ENCODE measurements at places on chromosomes 1 and 21.

DNA sequence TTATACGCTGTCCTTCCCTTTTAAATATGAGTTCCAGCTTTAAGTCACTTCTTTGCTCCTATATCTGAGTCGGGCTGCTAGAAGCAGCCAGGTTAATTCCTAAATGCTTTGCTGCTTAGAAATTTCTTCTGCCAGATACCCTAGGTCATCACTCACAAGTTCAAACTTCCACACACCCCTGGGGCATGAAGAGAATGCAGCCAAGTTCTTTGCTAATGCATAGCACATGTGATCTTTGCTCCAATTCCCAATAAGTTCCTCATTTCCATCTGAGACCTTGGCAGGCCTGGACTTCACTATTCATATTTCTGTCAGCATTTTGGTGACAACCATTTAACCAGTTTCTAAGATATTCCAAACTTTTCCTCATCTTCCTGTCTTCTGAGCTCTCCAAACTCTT, 14.5 kb upstream of the APP start:
- DNase-seq: no peak

- no peak for DNase-seq
These were observed 834.3 kb downstream of the KCNT2 start for GRCh38 chr1:195773931-195774330.

GRCh38 chr1:221727146-221728036, 14.5 kb downstream of the DUSP10 start:
- no peak for DNase-seq

DNA sequence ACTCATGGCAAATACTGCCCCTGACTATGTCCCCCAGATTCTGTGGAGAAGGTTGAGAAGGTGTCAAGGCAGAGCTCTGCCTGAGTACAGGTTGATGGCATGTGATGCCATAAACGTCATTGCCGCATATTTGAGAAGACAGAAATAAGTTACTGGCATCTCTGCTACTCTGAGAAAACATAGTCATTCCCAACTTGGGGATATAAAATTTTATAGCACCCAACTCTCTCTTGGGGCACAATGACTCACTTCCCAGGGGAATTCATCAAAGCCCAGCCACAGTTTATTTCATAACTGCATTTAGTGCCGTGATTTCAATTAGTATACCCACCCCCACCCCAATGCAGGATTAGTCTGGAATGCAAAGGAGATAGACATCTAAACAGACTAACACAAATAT, 101.9 kb upstream of the TNR start:
- no peak for DNase-seq

DNA sequence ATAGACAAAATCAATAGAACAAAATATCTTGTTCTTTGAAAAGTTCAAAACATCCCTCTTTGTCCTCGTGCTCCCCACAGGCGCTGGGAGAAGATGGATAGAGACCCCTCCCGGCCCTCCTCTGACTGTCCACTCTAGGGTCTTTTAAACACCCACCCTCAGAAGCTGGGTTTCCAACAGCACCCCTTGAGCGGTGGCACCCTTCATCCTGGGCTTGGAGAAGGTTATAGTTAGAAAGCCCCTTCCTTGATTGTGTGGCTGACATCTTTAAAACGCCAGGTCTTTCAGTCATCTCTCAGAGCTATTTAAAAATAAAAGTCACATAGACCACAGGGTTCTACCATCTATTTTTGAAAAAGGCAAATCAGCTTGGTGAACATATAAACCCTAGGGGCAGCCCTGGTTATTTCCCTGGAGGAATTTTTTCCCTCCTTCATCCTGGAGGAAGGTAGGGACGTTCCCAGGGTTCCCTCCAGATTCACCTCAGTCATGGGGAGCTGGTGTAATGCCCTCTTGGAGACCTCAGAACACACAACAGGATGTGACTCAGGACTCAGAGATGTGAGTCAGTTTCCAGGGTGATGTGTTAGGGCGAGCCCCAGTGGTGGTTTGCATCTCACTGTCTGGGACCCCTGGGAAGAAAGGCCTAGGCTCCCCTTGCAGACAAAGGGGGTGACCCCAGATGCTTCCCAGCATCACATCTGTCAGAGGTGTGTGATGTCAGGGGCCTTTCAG, 138.5 kb downstream of the CLIC6 start:
- DNase-seq: no peak

DNA sequence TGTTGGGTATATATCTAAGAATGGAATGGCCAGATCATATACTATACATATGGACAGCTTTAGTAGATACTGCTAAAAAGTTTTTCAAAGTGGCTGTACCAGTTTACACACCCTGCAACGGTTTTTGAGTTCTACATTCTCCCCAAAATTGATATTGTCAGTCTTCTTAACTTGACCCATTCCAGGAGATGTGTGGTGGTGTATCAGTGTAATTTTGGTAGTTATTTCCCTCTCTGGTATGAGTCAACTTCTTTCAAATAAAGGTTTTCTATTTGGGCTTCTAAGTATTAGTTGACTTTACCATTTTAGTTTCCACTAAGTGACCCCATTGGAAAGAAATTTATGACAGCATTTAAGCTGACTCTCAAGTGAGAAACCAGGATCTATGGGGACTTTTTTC, 29.2 kb downstream of the INKA2 start:
- no peak for DNase-seq

- no peak for DNase-seq
These were observed 25.2 kb downstream of the CLDN14 start for GRCh38 chr21:36454706-36455105.

GRCh38 chr1:15282810-15283474, 35.9 kb downstream of the FHAD1 start:
- no peak for DNase-seq

DNA sequence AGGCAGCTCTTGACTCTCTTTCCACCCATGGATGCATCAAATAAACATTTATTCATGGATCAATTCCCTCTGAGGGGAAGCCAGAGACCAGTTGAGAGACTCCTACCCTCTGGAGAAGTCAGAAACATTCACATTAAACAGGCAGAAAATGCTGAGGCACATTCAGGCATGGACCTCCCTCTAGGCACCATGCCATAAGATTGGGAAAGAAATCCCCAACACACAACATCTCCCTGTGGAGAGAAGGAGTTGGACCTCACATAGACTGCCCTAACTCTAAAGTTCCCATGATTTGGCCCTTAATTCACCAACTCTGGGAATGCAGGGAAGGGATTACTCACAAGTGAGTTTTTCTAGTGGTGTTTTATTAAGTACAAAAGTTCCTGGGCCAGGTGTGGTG, 415.3 kb upstream of the C1orf87 start:
- no peak for DNase-seq

DNA sequence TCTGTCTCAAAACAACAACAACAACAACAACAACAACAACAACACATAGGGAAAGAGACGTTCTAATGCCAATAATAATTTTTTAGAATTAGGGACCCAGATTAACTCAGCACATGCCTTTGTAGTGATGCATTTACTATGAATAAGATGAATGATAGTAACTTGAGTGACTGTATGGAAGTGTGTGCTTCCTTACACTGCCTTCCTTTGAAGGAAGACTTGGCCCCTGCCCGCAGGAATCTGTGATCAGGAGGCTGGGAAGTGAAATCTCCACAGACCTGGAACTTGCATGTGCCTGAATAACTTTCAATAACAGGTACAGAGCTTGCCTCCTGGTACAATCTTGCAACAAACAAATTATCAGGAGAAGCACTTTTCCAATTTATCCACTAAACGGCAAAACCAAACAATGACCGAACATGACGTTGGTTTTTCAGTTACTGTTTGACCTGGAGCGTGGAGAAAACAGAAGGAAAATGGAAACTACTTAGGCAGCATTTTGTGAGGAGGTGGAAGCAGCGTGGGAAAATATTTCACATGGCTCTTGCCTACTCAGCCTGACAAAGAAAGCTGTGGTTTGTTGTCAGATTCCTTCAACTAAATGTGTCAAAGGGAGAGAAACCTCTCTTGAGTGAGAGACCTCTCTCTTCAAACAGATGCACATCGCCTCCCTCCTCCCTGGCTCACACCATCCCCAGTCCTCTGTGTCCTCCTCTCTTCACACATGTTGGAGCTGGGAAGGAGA, 10.1 kb upstream of the ABCA4 start:
- DNase-seq: no peak

Data from NCI-H2227 treated with DMSO at 0.1 percent for 48 hours (cell line).